Ecto neural progenitor cell (in vitro differentiated cells): ENCODE measurements at places on chromosomes 12 and 14.
A peak's percentile ranks its signal among the peaks of the same experiment; 100 is the strongest.

DNA sequence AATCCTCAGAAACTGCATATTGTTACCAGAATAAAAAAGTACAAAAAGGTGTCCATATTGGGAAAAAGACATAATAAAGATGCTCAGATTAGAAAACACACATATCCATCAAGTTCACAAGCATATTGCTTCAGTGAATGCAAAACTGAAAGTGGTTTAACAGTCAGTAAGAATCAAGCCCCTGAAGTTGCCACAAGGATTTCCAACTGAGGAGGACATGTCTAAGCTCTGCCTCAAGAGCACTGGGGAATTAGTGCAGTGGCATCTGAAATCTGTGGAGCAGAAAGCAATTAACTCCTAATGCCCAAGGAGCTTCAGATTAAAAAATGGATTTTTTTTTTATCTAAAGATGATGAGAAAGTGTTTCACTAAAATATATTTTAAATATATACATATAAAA, 113.2 kb downstream of the DENND5B start:
- no peak for DNase-seq

- no peak for DNase-seq
Measured at GRCh38 chr14:92973798-92974372, 50.9 kb downstream of the CHGA start.

DNA sequence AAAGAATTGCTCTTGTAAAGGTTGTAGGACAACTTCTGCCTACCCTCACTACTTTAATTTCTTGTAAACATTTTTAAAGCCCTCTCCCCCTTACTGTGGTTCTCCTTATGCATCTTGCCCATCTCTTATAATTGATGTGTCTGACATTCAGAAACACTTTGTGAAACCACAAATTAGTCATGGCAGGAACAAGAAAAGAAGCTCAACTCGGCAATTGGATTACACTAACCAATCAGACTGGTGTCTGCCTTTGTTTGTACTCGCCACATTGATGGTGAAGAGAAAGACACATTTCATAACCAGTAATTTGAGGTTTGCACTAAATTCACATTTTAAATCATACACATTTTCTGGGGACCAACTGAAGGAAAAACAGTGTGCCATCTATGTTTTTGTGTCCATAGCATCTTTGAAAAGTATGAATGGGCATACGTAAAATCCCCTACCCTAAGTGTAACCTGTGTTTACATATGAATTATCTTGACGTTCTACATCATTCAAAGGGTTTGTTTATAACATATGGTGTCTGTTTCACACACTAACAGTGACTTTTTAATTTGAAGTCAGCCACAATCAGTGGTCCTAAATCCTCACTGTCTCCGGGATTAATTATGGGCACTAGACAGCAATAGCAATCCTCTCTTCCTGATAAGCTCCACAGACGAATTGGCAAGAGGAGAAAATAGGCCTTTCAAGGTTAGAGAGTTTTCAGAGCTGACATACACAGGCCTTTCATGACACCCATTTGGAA, 49.9 kb downstream of the OTX2 start:
- DNase-seq: no peak

DNA sequence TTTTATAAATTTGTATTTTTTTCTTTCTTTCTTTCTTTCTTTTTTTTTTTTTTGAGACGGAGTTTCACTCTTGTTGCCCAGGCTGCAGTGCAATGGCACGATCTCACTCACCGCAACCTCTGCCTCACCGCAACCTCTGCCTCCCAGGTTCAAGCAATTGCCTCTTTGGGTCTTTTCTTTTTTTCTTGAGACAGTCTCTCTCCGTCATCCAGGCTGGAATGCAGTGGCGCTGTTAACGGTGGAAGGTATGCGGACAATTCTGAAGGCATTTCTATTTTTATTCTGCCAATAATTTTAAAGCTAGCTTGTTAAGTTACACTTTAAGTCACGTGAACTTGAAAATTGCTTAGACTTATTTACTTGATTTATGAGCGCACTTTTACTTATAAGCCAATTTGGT, 8.8 kb upstream of the PHC1 start:
- no peak for DNase-seq

- no peak for DNase-seq
Measured at GRCh38 chr14:91957876-91958313, 10.4 kb upstream of the FBLN5 start.

DNA sequence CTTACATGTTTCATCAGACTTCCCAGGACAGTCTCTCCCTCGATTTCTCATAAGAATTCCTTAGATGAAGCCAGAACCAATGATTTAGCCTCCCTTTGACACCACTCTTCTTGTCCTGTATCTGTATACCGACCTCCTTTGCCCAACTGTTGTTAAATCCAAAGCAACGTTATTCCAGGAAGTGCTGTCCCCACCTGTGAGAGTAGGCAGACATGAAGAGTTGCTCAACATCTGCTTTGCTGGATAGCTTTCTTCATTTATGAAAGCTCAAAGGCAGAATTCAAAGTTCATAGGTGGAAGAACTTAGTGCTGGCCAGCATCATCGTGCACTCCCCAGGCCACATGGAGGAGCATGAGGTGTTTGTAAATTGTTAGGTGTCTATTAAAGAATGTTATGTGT, 55.6 kb downstream of the GTF2A1 start:
- no peak for DNase-seq

GRCh38 chr12:132314516-132315233, 14.7 kb downstream of the GALNT9 start:
- DNase-seq: no peak

DNA sequence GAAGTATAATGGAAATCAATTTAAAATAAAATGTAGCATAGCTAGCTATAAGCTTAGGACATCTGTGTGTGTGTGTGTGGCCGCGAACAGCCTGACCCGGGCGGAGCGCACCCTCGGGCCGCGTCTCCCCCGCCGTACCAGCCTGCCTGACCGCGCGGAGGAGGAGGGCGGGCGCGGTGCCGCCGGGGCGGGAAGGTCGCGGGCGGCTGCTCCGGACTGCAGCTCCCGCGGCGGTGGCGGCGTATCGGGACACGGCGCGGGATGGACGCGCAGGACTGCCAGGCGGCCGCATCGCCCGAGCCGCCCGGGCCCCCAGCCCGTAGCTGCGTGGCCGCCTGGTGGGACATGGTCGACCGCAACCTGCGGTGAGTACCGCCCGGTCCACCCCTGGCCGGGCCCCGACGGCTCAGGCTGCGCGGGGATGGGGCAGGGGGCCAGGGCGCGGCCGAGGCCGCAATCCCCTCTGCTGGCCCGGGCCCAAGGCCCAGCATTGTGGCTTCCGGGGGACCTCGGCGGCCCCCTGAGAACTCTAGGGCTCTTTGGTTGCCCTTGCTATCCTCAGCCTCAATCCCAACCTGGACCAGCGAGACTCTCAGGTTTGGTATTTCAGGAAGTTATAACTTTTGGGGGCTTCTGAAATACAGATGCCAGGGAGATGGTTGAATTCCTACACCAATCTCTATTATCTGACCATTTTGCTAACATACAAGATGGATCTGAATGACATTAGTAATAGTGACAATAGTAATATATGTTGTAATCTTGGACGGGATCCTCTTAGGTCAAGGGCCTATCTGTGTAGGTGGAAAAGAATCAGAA, at the start of gene ABHD12B:
Gene ABHD12B (plus strand): TSS at position 140 of the 819 bp plus-strand sequence. CDS start 122 bp downstream, at position 262.
- DNase-seq: peak; percentile 71
